Endodermal cell (in vitro differentiated cells): ENCODE measurements at places on chromosomes 1 and 21. TPM values are rescaled to one million over a fixed set of nuclear protein-coding genes. Genes with fewer than 3 reads are reported as not detected.
A peak's percentile ranks its signal among the peaks of the same experiment; 100 is the strongest.

DNA sequence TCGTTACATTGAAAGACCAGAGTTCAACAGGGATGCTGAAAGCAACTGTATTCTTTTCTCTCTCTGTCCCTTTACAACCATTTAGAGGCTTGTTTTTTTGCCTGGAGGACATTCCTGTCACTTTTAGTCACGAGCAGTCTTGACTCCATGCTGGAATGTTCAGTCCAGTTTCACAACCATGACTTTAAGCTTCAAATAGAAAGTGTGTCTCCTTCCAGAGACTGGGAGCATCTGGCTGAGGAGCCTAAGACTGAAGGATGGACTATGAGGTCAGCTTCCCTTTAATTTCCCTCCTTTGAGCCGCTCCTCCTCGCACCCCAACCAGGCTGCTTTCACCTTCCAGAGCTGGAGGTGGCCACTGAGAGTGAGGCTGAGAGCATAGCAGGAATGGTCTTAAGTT, 10.5 kb upstream of the RYR2 start:
- no peaks in the 10 kb centered on the region for H3K4me1 ChIP-seq
- no peak overlapping the region for H3K27ac ChIP-seq
- H3K4me3 ChIP-seq = no peak overlapping the region
- no peaks in the 10 kb centered on the region for H3K27me3 ChIP-seq
- no peak for DNase-seq

- H3K4me1 ChIP-seq = no peaks in the 10 kb centered on the region
- DNase-seq = no peak
- H3K27me3 ChIP-seq = no peaks in the 10 kb centered on the region
- H3K4me3 ChIP-seq = no peak overlapping the region
- H3K27ac ChIP-seq = no peak overlapping the region
Observed at GRCh38 chr1:107547363-107548155, 406.7 kb downstream of the NTNG1 start.

The HFM1 gene
- total RNA-seq = 3.2 and 5.9 TPM in 2 replicates

DNA sequence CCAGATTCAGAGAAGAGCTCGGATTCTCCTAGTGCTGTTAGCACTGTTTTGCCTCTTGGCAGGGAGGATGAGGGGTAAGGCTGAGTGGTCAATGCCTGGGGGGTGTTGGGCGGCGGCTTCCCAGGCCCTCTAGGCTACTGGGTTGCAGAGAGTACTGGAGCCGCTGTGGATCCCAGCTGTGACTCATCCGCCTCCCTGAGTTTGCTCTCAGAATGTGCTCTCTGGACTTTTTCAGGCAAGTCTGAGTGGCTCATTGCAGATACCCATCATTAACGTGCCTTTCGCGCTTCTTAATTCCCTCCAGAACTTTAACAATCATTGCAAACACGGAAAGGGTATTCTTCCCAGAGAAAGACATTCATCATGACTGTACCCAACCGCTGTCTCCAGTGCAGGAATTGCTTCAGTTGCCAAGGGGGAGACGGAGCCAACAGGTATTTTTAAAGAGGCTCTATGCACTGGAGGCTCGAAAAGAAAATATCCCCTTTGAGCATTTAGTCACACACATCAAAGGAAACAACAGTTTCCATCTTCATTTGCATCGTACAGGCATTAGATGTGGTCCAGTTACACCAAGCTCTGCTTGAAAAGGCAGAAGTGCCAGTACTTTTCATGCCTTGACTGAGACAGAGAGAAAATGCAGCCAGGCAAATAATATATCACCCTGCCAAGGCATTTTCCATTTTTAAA, 14.4 kb upstream of the CAMTA1 start:
- DNase-seq = peak; percentile 66
- H3K4me3 ChIP-seq = no peak overlapping the region
- H3K27me3 ChIP-seq = no peaks in the 10 kb centered on the region
- no peaks in the 10 kb centered on the region for H3K4me1 ChIP-seq

The ARHGEF16 gene
- total RNA-seq = 55.0 and 64.7 TPM in 2 replicates

The KLF17 gene
- not detected in 2 replicates for total RNA-seq

DNA sequence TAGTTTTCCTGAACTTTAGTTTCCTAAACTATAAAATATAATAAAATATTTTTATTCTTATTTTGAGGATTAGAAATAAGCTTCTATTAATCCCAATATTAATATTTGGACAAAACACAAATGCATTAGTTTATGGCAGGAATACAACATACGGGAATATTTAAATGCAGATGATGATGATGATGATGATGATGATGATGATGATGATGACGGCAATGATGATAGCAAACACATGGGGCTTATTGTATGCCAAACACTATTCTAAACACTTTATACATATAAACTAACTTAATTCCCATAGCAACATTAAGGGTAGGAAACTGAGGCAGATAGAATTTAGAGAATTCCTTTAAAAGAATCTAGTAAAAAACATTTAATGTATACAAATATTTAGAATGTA, 541.5 kb upstream of the BEND5 start:
- H3K4me1 ChIP-seq = no peaks in the 10 kb centered on the region
- DNase-seq = no peak
- no peak overlapping the region for H3K27ac ChIP-seq
- no peaks in the 10 kb centered on the region for H3K27me3 ChIP-seq
- no peak overlapping the region for H3K4me3 ChIP-seq

- no peaks in the 10 kb centered on the region for H3K4me1 ChIP-seq
- no peaks in the 10 kb centered on the region for H3K27me3 ChIP-seq
- no peak for DNase-seq
- H3K4me3 ChIP-seq = no peak overlapping the region
- H3K36me3 ChIP-seq = no peaks in the 10 kb centered on the region
Observed at GRCh38 chr1:94765958-94766357, 54.2 kb upstream of the SLC44A3 start.

The SHE gene
- total RNA-seq = 0.35 to 3.5 TPM (median 0.46 TPM) in 3 replicates

GRCh38 chr21:26934383-26934782, 32.5 kb downstream of the ADAMTS5 start:
- no peak for DNase-seq
- no peaks in the 10 kb centered on the region for H3K36me3 ChIP-seq
- H3K4me3 ChIP-seq = no peak overlapping the region
- no peak overlapping the region for H3K27ac ChIP-seq

GRCh38 chr1:21518774-21519455, 9.7 kb downstream of the ALPL start:
- H3K36me3 ChIP-seq = no peaks in the 10 kb centered on the region
- peak; percentile 51 for DNase-seq
- H3K27ac ChIP-seq = peak overlapping the region; percentile 32
- no peaks in the 10 kb centered on the region for H3K4me1 ChIP-seq
- no peaks in the 10 kb centered on the region for H3K27me3 ChIP-seq
- H3K4me3 ChIP-seq = no peak overlapping the region

GRCh38 chr1:3234956-3235355, 166.0 kb downstream of the PRDM16 start:
- H3K4me1 ChIP-seq = no peaks in the 10 kb centered on the region
- DNase-seq = no peak
- H3K27me3 ChIP-seq = no peaks in the 10 kb centered on the region
- no peaks in the 10 kb centered on the region for H3K36me3 ChIP-seq
- no peak overlapping the region for H3K27ac ChIP-seq
- no peak overlapping the region for H3K4me3 ChIP-seq

DNA sequence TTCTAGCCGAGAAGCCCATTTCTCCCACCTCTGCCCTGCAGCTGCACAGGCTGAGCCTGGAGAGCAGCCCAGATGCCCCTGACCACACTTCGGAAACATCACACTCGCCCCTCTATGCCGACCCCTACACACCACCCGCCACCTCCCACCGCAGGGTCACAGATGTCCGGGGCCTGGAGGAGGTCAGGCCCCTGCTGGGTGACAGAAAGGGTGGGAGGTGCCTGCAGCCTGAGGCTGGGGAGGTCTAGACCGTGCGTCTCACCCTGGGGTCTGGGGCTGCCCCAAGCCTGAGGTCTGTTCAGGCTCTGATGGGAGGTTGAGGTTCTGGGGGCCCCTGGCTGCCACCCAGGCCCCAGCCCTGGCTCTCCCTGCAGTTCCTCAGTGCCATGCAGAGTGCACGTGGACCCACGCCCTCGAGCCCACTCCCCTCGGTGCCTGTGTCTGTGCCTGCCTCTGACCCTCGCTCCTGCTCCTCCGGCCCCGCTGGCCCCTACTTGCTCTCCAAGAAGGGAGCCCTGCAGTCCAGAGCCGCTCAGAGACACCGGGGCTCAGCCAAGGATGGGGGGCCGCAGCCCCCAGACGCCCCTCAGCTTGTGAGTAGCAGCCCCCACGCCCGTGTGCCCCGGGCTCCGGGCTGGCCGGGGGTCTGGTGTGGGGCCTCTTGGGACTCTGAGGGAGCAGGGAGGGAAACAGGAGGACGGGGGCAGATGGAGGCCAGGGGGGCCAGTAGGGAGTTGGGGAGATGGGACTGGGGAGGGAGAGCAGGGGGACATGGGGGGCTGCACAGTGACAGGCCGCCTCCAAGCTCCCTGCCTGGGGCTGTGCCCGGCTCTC, 7.4 kb downstream of the PLEKHN1 start:
- H3K36me3 ChIP-seq = no peaks in the 10 kb centered on the region
- peaks cover 37% of the 10 kb centered on the region for H3K27me3 ChIP-seq

DNA sequence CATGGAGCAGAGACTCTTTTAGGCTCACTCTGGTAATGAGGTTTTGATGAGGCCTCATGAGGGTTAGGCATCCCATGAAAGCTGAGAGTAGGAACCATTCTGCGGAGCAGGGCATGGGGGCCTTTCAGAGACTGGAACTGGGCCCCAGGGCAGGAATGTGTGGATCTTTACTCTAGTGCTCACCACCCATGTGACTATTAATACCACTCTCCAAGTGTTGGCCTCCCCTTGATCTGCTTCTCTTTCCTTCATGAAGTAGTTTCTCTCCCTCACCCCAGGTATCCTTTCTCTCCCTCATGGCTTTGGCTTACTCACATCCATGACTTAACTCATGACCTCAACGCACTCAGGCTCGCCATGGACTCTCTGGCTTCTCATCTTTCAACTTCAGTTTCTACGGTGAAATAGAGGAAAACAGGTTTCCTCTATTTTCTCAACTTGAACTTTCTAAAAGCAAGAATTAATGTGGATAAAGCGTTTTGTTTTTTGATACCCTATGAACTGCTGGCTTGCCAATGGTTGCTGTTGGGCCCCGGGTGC, 50.5 kb upstream of the GADD45A start:
- H3K36me3 ChIP-seq = no peaks in the 10 kb centered on the region
- no peaks in the 10 kb centered on the region for H3K4me1 ChIP-seq

DNA sequence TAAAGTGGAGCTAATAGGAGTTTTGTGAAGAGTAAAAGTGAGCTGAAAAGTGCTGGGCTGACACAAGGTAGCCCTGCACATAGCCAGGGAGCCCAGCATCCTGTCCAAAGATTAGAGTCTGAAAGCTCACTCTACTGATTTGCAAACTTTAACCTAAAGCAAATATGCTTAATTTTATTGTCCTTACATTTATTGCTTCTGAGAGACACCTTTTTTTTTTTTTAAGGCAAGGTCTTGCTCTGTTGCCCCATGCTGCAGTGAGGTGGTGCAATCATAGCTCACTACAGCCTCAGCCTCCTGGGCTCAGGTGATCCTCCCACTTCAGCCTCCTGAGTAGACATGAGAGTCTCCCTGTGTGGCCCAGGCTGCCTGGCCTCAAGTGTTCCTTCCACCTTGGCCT, 16.5 kb downstream of the MGST3 start:
- no peaks in the 10 kb centered on the region for H3K4me1 ChIP-seq
- no peak overlapping the region for H3K4me3 ChIP-seq

The FCGR3B gene
- total RNA-seq = not detected in 2 replicates

DNA sequence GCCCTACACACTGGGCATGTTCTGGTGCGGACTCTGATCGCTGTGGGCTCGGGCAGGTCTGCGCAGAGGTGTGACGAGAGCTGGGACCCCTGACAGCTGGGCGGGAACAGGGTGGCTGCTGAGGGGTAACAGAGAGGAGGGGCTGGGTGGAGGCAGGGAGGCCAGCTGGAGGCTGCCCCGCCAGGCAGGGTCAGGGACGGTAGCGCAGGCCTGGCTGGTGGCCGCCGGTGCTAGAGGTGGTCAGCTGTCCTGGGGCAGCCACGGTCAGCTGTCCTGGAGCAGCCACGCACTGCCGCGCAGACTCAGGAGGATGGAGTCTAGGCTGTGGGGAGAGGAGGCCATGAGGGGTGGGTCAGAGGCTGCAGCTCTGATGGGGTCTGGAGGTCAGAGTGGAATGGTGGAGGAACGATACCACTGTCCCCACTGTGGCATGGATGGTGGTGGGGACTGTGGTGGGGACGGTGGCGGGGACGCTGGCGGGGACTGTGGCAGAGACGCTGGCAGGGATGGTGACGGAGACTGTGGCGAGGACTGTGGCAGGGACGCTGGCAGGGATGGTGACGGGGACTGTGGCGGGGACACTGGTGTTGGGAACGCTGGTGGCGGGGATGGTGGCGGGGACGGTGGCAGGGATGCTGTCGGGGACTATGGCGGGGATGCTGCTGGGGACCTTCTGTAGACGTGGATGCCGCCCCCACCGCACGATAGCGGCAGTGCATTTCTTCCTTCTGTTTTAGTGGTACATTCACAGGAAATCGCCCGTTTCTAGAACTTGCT, 21.3 kb upstream of the LRRC3 start:
- DNase-seq = peak; percentile 20
- no peaks in the 10 kb centered on the region for H3K4me1 ChIP-seq
- no peak overlapping the region for H3K27ac ChIP-seq

DNA sequence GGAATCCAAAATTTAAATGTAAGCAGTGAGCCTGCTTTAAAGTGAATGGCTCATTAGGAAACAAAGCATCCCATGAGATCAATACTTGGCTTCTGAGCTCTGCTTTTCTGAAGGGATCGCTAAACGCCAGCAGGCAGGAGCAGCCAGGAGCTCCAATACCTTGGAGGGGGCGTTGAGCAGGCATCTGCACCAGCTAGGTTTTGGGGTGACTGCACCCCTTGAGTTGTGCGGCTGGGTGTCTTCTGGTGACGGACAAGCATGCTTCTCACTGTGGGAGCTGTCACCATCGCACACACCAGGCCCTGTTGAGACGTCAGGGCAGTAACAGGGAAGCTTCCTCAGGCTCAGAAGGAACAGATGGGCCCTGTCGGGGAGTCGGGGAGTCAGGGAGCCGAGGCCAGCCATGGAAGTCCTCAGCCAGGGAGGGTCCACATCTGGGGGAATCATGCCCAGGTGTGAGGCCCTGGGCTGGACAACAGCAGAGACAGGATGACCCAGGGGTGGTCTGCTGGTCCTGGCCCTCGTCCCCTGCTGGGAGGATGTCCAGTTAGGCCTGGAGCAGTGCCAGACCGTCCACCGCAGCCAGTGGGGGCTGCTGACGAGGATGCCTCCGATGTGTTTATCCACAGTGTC, 57.9 kb upstream of the ADARB1 start:
- H3K4me1 ChIP-seq = peaks cover 8% of the 10 kb centered on the region
- DNase-seq = no peak
- H3K27me3 ChIP-seq = peaks cover 40% of the 10 kb centered on the region
- no peak overlapping the region for H3K27ac ChIP-seq
- no peak overlapping the region for H3K4me3 ChIP-seq
